ENCODE measurements at places on chromosomes 4 and X.

DNA sequence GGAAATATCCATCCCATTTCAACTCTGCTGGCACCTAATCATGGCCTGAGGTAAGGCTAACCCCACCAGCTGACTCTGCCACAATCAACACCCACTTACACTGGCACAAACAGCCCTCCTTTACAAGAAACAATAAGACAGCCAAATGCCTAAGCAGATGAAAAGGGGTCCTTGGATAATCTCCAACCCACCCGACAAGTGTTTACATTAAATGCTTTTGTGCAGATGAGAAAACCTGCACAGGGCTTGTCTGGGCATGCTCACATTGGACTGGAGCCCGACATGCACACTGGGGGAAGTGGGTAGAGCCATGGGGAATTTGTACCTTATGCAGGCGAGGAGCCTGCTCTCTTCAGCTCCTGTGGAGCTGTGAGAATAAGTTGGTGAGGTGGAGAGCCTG, 138.9 kb upstream of the ITM2A start:
- DNase-seq, result no peak

- DNase-seq, result peak; percentile 58
Observed at GRCh38 chrX:38768079-38768478, 33.2 kb upstream of the MID1IP1 start.

DNA sequence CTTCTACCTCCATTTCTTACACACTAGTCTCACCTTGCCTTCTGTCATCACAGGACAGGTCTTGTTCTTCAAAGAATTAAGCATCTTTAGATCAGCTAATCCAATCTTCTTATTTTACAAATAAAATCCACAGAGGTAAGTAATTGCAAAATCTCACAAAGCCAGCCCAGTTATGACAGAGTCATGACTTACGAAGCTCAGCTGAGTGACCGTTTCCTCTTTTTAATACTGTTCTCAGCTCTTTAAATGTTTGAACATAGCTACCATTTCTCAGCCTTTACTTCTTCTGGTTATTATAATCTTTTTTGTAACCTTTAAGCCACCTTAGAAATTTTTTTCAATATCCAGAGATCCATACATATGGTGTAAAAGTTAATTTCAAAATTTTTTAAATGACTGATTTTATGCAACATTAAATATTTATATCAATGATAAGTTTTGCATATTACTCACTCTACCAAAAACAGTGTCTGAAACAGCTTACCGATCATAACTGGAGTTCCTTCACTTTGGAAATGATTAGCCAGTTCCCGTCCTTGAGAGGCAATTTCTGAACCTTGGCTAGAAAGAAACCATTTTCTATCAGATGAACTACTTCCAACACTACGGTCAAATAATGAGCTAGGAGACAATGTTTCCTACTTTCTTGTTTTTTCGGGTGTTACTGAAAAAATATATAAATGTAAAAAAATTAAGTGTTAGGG, 8.8 kb downstream of the ANKRD37 start:
- DNase-seq, result no peak

DNA sequence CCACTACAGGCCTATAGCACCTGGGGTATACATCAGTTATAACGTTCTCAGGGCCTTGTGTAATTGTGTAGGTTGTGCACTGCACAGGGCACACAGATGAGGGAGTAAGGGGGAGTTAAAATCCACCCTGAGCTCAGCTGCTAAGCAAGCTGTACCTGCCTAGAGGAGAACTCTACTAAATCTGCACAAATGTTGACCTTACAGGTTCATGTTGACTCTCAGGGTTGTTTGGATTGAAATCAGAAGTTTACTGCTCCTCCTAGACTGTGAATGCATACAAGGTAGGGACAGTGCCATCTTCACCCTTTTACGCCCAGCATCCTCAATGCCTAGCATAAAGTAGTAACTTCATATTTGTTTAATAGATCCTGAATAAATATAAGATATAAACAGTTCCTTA, 89.8 kb downstream of the SMARCA1 start:
- DNase-seq, result no peak

- no peak for DNase-seq
Observed at GRCh38 chrX:132040066-132040465, 17.0 kb downstream of the STK26 start.

- DNase-seq, result no peak
Observed at GRCh38 chrX:119760026-119760877, 1.9 kb downstream of the SOWAHD start.

GRCh38 chr4:87451537-87451936, 29.2 kb downstream of the NUDT9 start:
- DNase-seq, result no peak

GRCh38 chr4:41590591-41590990, 52.6 kb downstream of the LIMCH1 start:
- peak; percentile 0 for DNase-seq

- no peak for DNase-seq
Observed at GRCh38 chr4:146105464-146105863, 70.1 kb upstream of the LSM6 start.

GRCh38 chr4:171710743-171711142, 102.5 kb upstream of the GALNTL6 start:
- DNase-seq, result peak; percentile 89

GRCh38 chr4:823761-824460, 2.0 kb downstream of the CPLX1 start:
- DNase-seq, result no peak

Measured in NCI-H146 (cell line).